ENCODE measurements at places on chromosomes 2 and 18.

DNA sequence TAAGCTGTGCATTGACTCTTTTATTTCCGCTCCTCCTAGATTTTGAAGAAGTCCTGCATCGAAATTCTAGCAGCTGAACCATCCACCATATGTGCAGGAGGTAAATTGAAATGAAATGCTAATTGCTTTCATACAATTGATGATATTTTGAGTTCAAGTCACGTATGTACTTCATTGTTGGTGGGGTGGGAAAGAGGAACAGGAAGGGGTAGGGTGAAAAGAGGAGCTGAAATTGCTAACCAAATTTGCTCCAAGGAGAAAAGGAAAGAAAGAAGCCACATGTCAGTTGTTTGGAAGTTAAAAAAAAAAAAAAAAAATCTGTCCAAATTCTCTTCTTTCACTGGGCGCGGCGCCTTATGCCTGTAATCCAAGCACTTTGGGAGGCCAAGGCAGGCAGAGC is 77.8 kb downstream of the ANTXR1 start:
- no peak for DNase-seq

GRCh38 chr2:111986116-111986900 is 68.8 kb upstream of the TMEM87B start:
- peak; percentile 14 for DNase-seq

DNA sequence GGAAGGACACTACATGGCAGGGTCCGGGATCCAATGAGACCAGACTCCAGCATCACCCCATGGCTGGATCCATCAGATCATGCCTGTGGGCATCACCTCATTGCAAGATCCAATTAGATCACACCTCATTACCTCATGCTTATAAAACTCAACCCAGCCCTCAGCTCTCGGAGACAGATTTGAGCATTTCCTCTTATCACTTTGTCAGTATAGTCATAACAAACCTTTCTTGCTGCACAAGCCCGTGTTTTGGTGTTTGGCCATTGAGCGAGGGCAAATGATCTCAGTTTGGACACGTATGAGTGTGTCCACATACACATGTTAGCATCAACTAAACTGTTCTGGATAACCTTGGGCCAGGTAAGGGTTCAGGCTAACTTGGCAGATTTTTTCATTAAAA is 58.8 kb downstream of the CCDC195 start:
- DNase-seq: no peak

DNA sequence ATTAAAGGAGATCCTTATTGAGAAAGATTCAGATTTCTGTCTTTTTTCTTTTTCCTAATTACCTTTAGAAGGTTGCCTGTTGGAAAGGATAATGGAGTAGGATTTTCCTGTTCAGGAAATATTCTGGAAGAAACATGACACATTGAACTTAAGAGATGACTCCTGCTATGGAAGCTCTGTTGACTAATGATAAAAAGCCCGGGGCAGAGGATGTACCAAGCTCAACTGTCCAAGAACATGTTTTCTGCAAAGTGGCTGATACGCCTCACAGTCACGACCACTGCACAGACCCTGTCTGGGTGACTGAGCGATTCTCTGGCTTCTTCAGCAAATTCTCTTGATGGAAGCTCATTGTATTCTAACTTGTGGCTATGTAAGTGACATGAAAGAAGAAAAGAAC is 86.2 kb upstream of the THOC1 start:
- DNase-seq: no peak

DNA sequence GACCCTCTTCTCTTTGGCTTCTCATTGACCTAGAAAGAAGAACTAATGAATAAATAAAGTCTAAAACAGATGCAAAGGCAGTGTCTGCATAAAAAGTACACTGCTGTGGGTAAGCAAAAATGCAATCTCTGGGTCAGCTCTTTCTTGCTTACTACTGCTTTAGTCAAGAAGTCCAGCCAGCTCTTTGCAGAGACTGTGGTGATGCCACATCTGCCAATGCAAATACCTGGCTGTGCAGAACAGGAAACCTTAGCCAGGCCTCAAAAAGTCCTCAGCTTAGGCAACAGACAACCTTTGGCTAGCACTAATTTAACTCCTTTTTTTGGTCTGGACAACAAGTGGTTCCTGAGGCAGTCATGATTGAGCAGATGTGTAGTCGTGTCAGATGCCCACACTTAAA is 73.6 kb upstream of the RND3 start:
- no peak for DNase-seq

GRCh38 chr2:36702781-36703180 is 6.3 kb downstream of the VIT start:
- DNase-seq: no peak

DNA sequence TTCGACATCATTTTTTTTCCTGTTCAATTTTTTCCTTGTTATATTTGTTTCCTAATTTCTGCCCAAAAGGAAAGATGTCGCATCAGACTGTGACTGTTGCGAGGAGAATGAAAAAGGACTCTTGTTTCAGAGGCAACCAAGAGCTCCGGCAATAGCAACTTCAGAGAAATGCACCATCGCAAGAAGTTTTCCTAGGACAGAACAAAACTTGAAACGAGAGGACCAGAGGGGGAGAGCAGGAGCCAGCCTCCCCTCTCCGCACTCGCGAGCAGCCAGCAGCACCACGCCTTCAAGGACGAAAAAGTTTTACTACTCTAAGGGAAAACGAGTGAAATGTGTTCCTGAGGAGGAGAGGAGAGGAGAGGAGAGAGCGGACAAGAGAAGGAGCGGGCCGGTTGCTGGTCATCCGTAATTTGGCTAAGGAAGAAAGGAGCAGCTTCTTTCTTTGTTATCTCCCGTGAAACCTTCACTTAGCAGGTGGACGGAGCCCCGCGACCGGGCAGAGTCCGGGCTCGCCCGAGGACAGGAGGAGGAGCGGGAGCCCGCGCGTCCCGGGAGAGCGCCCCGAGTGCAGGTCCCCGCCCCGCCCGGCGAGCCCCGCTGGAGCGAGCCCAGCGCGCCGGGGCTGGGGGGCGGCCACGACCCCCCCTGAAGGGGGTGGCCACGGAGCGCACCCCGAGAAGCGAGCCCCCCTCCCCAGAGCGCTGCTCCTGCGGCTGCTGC is 744 bp downstream of the POU3F3 start:
- DNase-seq: no peak

- DNase-seq: no peak
Observed at GRCh38 chr2:84886791-84887190, 5.9 kb upstream of the TRABD2A start.
